Stimulated activated naive CD4-positive, alpha-beta T cell (primary cell): ENCODE measurements at places on chromosomes 7 and 10.

- no peak for DNase-seq
These were observed 1.3 kb upstream of the GSTK1 start for GRCh38 chr7:143261901-143262300.

- DNase-seq = no peak
These were observed 29.4 kb downstream of the FAM241B start for GRCh38 chr10:69659241-69660038.

- no peak for DNase-seq
These were observed 361.9 kb upstream of the ZWINT start for GRCh38 chr10:56722912-56723311.

GRCh38 chr7:152760854-152761748 lies 1.5 kb downstream of the ACTR3B start:
- no peak for DNase-seq

GRCh38 chr10:375815-376505 lies 240.7 kb downstream of the ZMYND11 start:
- DNase-seq = no peak

- peak; percentile 2 for DNase-seq
These were observed 38.1 kb downstream of the TMEM130 start for GRCh38 chr7:98831641-98832221.

GRCh38 chr7:55022002-55022985 lies 3.5 kb downstream of the EGFR start:
- no peak for DNase-seq

GRCh38 chr7:72504061-72504706 lies 92.0 kb upstream of the CALN1 start:
- DNase-seq = no peak
